ENCODE measurements at places on chromosomes 12 and 14.

- no peaks in the 10 kb centered on the region for H3K36me3 ChIP-seq
- H3K4me1 ChIP-seq = no peaks in the 10 kb centered on the region
- H3K27ac ChIP-seq = no peak overlapping the region
- no peak overlapping the region for H3K4me3 ChIP-seq
Observed at GRCh38 chr14:34177466-34177865, 226.6 kb upstream of the EGLN3 start.

DNA sequence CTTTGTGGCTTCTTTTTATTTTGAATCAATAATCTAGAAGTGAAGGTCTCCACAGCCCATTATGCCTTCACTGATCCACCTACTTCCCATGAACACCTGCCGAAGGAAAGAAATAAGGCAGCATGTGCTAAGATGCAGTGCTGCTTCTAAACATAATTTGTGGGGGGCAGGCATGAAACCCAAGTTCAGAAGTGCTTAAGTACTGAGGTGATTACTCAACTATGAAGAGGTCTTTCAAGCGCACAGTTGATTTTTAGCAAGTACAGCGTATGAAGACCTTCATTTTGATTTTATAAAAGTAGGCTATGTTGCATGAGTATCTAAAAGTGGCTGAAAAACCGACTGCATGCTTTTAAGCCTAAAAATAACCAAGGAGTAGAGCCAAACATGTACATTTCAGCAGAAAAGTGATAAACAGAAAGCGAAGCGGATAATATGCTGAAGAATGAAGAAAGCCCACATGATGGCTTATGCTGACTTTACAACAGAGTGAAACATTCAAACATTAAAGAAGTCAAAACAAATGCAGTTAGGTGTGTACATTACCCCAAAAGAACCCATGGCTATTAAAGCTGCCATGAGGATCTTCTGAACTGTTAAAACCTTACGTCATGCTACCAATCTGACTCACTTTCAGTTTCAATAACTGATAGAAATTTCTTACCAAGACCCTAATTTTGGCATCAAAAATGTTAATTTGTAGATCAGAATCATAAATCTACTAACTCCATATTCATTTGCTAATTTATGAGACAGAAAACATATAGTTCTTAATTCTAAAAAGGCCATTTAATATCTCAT is 29.3 kb downstream of the KICS2 start:
- no peak overlapping the region for H3K4me3 ChIP-seq
- DNase-seq = no peak
- peak overlapping the region; percentile 29 for H3K27ac ChIP-seq
- peaks cover 11% of the 10 kb centered on the region for H3K4me1 ChIP-seq

- peak; percentile 67 for DNase-seq
- H3K27ac ChIP-seq = no peak overlapping the region
- H3K27me3 ChIP-seq = peaks cover 8% of the 10 kb centered on the region
Observed at GRCh38 chr12:153080-153746, 60.7 kb downstream of the SLC6A12 start.

DNA sequence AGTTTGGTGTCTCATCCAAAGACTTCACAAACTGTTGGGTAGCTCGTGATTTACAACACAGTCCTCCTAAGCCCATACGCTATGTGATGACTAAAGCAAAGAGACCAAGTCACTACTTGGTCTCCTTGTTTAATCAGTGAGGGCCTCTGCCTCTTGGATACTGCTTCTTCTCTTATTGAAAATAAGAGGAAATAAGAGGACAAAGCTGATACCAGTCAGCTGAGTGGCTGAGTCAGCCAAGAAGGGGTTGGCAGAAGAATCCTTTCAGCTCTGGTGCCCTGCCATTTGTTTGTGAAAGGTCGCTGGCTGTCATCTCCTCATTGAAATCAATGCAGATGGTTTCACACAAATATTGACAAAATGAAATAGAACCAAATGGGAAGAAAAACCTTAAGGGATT is 67.5 kb upstream of the SLC35F4 start:
- H3K27me3 ChIP-seq = no peaks in the 10 kb centered on the region
- H3K36me3 ChIP-seq = no peaks in the 10 kb centered on the region
- H3K4me1 ChIP-seq = no peaks in the 10 kb centered on the region
- H3K4me3 ChIP-seq = no peak overlapping the region

DNA sequence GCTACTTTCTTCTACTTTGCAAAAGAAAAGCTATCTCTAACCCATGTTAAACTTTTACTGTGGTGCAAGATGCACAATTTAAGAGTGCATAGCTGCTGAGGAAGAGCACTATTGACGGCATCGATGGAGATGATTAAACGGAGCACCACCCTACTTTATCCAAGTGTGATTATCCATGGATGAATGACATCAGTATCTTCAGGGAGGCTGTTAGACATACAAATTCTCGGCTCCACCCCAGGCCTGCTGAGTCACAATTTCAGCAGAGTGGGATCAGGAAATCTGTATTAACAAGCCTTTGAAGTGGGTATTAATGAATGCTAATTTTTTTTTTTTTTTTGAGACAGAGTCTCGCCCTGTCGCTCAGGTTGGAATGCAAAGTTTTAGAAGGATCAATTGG is 16.2 kb downstream of the SLC2A14 start:
- H3K27me3 ChIP-seq = peaks cover 17% of the 10 kb centered on the region
- peaks cover 14% of the 10 kb centered on the region for H3K4me1 ChIP-seq
- no peaks in the 10 kb centered on the region for H3K36me3 ChIP-seq
- no peak overlapping the region for H3K4me3 ChIP-seq
- H3K27ac ChIP-seq = no peak overlapping the region

DNA sequence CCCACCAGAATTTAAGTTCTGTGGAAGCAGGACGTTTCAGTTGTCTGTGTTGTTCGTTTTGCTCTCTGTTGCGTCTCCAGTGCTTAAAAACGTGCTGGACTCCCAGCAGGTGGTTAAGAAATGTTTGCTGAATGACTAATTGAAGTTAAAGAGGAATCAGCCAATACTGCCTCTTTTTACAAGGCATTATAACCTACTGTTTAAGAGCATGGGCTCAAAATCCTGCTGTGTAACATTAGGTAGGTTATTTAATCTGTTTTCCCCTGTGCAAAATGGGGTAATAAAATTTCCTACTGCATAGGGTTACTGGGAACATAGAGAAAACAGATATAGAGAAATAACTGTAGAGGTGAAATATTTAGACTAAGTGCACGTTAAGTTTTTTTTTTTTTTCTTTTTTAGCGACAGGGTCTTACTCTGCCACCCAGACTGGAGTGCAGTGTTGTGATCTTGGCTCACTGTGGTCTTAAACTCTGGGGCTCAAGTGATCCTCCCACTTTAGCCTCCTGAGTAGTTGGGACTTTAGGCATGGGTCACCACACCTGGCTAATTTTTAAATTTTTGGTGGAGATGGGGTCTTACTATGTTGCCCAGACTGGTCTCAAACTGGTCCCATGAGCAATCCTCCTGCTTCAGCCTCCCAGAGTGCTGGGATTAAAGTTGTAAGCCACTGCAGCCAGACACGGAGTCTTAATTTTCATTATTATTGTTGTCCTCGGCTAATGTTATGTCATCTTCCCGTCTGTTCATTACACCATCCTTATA is 139.4 kb upstream of the PRICKLE1 start:
- no peak overlapping the region for H3K27ac ChIP-seq
- H3K36me3 ChIP-seq = no peaks in the 10 kb centered on the region

GRCh38 chr14:28831126-28831525 is 64.5 kb downstream of the FOXG1 start:
- H3K4me1 ChIP-seq = no peaks in the 10 kb centered on the region
- H3K27me3 ChIP-seq = no peaks in the 10 kb centered on the region
- no peak overlapping the region for H3K4me3 ChIP-seq
- no peak for DNase-seq

DNA sequence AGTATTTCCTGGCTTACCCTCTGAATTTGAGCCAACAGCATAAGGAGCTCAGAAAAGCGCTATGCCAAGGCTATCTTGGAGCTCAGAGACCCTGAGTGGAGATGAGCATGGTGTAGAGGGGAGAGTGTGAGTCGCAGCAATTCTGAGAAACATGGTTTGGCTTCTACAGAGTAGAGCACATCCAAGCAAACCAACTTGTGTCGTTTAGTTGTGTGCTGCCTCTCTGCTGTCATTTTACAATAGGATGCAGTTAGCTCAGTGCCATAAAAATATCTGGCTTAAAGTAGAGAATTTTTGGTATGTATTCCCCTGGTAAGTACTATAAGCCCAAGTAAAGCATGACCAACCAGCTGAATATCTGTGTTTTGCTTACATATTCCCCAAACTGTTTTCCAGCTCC is 249.2 kb downstream of the TRHDE start:
- no peak for DNase-seq
- no peak overlapping the region for H3K27ac ChIP-seq
- peaks cover 2% of the 10 kb centered on the region for H3K36me3 ChIP-seq
- no peak overlapping the region for H3K4me3 ChIP-seq

- no peak for DNase-seq
- H3K4me1 ChIP-seq = peaks cover 11% of the 10 kb centered on the region
- H3K27ac ChIP-seq = no peak overlapping the region
- H3K36me3 ChIP-seq = peaks cover 8% of the 10 kb centered on the region
- no peak overlapping the region for H3K4me3 ChIP-seq
- no peaks in the 10 kb centered on the region for H3K27me3 ChIP-seq
Observed at GRCh38 chr12:106975993-106976658, 10.8 kb downstream of the MTERF2 start.

GRCh38 chr12:66187036-66187435 is 2.0 kb upstream of the IRAK3 start:
- H3K4me1 ChIP-seq = peaks cover 6% of the 10 kb centered on the region
- H3K27me3 ChIP-seq = peaks cover 74% of the 10 kb centered on the region
- peak overlapping the region; percentile 12 for H3K4me3 ChIP-seq

DNA sequence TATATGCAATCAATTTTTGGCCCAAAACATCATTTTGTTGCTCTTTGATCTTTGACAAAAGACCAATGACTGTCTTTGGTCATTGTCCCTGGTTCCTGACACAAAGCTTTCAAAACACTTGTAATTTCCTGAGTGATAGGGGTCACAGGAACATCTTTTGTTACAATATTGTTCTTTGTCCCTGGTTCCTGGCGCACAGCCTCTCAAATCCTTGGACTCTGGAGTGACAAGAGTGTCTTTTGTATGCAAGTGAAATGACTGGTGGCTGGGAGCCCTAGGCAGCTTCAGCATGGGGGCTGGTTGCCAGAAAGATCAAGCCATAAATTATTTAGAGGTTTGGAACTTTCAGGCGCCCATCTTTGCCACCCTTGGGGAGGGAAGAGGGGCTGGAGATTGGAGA is 53.9 kb downstream of the DNAH10 start:
- H3K27me3 ChIP-seq = peaks cover 22% of the 10 kb centered on the region
- H3K27ac ChIP-seq = no peak overlapping the region
- peaks cover 7% of the 10 kb centered on the region for H3K36me3 ChIP-seq
- no peak for DNase-seq

DNA sequence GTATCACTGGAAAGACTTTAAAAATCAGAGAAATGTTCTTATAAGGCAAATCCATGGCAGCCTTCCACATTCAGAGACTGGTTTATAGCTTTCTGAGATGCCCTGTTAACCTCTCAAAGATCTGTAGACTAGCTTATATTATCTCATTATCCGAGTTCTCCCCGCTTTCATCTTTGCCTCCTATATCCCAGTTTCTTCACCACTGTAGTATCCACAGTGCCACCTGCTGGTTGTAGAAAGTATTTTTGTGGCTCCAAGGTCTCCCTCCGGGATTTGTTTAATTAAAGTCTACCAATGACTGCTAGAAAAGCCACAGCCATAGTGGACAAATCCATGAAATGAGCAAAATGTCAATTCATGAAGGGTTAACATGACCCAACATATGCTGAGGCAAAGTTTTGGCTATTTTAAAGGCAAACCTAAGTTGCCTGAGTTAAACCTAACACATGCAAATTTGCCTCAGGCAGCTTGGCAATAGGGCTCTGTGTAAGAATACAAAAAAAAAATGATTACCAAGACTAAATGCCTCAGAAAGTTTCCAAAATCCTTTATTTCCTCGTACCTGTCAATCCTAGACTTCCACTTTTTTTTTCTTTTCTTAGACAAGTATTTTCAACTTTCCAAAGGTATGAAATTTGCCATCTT is 218.8 kb upstream of the BMP4 start:
- H3K4me3 ChIP-seq = no peak overlapping the region
- H3K36me3 ChIP-seq = no peaks in the 10 kb centered on the region
- no peaks in the 10 kb centered on the region for H3K4me1 ChIP-seq

DNA sequence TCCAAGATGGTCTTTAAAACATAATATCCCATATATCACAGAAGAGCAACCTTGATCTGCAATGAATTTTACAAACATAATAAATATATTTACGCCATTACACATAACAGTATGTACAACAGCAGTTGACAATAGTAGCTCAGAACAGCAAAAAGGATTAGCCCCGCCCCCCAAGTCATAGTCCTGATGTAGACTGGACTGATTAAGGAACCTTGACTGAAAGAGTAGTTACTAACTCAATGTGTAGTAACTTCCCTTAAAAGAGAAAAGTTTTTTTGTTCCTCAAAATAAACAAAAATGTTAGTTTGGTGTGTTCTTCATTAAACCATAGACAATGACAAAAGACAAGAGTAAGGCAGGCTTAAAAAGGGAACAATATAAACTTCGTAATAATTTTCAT is 44.5 kb downstream of the GTF2A1 start:
- H3K4me1 ChIP-seq = peaks cover 3% of the 10 kb centered on the region
- no peak for DNase-seq
- peak overlapping the region; percentile 39 for H3K27ac ChIP-seq

- peaks cover 38% of the 10 kb centered on the region for H3K4me1 ChIP-seq
- H3K27me3 ChIP-seq = no peaks in the 10 kb centered on the region
- no peak for DNase-seq
- peak overlapping the region; percentile 89 for H3K27ac ChIP-seq
- H3K36me3 ChIP-seq = peaks cover 1% of the 10 kb centered on the region
- H3K4me3 ChIP-seq = peak overlapping the region; percentile 89
Observed at GRCh38 chr12:122423258-122424165, 1.0 kb upstream of the CLIP1 start.

GRCh38 chr14:79732911-79733655 is 478.2 kb downstream of the DIO2 start:
- no peak for DNase-seq
- H3K27me3 ChIP-seq = no peaks in the 10 kb centered on the region
- H3K36me3 ChIP-seq = no peaks in the 10 kb centered on the region

- H3K36me3 ChIP-seq = peaks cover 22% of the 10 kb centered on the region
- no peak overlapping the region for H3K4me3 ChIP-seq
- peaks cover 12% of the 10 kb centered on the region for H3K4me1 ChIP-seq
- no peak overlapping the region for H3K27ac ChIP-seq
Observed at GRCh38 chr12:132707241-132707640, 3.4 kb upstream of the PGAM5 start.

GRCh38 chr14:91116913-91117588 is 3.2 kb downstream of the DGLUCY start:
- peaks cover 37% of the 10 kb centered on the region for H3K36me3 ChIP-seq
- no peaks in the 10 kb centered on the region for H3K27me3 ChIP-seq
- H3K4me1 ChIP-seq = peaks cover 79% of the 10 kb centered on the region
- H3K4me3 ChIP-seq = peak overlapping the region; percentile 97
- peak; percentile 33 for DNase-seq

DNA sequence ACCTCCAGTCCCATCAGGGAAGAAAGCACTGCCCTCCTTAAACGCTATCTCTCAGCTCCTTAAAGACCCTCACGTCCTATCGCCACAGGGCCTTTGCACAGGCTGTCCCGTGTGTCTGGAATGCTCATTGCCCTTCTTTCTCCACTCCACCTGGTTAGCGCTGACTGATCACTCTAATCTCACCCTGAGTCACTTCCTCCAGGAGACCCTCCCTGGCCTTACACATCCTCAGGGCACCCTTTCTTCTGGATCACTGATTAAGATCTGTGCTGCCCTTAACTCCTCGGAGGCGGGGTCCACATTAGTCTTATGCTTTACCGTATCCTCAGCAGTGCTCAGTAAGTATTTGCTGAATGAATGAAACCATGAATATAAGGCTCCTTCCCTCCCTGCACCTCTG is 94.7 kb downstream of the SYNE3 start:
- no peak overlapping the region for H3K27ac ChIP-seq
- no peak overlapping the region for H3K4me3 ChIP-seq
- no peaks in the 10 kb centered on the region for H3K27me3 ChIP-seq
- H3K36me3 ChIP-seq = peaks cover 22% of the 10 kb centered on the region

Data from activated T-cell treated with anti-CD3 and anti-CD28 coated beads, Interleukin-2, amount 50 U/mL, for 72 hours (primary cell).